DMS79 treated with DMSO at 0.1 percent for 48 hours (cell line): ENCODE measurements at places on chromosomes 11 and 22.

DNA sequence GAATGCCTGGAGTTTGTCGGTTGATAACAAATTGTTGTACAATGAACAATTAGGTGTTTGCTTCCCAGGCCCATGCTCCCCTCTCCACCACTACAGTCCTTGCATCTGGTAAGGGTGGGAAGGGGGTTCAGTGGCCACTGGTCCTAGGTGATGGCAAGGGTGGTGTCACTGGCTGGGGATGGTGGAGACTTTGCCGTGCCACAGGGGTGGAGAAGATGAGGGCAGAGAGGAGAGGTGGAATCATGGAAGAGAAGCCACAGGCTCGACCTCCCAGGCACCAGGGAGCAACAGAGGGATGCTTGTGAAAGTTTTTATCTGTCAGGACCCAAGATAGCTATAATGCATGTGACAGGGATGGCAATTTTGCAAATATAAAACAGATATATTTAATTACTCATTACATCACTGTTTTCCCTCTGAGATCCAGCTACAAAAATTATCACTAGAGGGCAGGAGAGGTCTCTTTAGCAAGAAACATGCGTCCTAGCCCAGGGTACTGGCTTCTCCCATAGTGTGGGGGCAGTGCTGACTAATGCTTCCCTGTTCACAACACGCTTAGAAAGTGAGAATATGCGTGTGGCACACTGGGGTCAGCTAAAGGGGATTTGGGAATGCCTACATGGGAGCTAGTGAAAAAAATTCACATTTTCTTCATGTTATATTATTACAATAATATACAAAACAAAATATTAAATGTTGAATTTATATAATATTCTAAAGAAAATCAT is 49.0 kb upstream of the AMPD3 start:
- DNase-seq: peak; percentile 80

DNA sequence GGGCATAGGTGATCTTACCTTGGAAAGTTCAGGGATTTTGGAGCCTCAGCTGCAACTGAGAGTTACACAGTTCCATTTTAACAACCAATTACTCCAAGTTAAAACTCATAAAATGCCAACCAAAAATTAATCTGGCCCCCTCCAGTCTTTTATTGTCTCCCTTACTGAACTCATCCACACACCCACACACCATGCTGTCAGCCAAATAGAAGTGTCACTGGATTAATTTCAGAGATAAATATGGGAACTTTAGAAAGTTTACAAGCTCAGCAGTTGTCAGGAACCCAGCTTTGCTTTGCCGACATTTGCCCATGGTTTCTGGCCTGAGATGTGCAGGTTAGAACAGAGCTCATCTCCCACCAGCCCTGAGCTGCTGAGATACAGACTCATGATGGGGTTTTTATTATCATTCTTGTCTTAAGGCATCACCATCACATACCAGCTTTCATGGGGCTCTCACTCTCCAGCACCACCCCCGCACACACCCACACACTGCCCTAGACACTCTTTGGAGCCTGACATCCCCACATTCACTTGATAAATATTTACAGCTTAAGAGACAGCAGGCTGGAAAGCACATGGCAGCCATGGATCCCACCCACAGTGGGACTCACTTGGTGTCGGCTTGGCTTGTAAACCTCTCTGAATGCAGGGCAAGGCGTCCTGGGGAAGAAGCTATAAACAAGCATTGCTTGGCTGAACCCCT is 23.7 kb upstream of the CTR9 start:
- DNase-seq: no peak

GRCh38 chr22:36252754-36253522 is at the start of gene APOL1:
Gene APOL1, plus strand, starts transcription at chr22:36253133. Its CDS starts 1,823 bp downstream, at chr22:36254956.
- peak; percentile 7 for DNase-seq

- DNase-seq: no peak
These were observed 651 bp upstream of the C11orf42 start for GRCh38 chr11:6204706-6205105.

DNA sequence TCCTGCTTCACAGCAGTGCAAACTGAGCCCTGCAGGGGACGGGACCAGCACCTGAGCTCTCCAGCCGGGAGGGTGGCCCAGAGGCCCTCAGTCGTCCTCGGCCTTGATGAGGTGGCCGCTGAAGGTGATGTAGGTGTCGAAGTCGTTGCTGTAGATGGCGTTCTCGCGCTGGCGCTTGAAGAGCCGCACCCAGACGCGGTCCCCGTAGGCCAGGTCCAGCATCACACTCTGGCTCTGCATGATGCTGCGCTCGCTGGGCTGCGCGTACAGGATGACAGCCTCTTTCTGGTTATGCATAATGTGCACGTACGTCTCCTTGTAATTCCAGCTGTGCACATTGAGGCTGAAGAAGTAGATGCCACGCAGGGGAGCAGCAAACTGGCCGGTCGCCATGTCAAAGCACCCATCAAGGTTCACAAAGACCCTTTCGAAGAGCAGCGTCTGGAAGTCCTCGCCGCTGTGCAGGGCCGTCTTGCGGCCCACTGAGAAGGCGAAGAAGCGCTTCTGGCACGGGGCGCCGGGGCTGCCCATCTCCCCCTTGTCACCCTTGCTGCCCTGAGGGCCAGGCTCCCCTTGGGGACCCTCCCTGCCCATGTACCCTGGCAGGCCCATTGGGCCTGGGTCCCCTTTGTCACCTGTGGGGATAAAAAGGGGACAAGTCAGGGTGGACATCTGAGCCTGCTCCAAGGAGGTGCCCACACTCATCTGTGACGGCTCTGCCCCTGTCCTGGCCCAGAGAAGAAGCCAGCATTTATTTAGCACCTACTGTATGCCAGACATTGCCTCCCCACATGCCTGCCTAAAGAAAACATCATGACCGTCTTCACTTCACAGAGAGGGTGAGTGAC is 5.7 kb downstream of the C1QTNF6 start:
- DNase-seq: no peak

DNA sequence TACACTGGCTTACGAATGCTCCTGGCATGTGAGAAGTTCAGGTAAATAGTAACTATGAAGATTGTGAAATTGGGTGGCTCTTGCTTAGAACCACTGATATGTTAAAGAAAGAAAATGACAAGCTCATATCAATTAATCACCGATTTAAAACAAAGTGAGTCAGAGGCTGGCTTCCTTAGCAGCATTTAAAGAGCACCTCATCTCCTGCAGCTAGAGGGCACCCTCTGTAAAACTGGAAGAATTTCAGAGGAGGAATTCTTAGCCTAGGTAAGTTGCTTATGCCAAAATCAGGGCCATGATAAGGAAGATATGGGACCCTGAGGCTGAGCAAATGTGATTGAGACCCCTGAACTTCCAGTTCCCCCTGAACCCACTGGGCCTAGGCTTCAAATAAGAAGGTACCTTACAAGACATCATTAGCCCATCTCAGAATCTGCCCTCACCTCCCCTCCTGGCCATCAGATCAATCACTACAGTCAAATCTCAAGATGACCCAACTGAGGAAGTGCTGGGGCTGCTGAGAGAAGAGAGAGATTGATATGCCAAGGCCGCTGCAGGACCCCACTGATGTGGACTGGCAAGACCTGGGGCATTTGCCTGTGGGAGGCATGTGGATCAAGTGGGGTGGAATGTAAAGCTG is 8.6 kb upstream of the CD3E start:
- DNase-seq: no peak

DNA sequence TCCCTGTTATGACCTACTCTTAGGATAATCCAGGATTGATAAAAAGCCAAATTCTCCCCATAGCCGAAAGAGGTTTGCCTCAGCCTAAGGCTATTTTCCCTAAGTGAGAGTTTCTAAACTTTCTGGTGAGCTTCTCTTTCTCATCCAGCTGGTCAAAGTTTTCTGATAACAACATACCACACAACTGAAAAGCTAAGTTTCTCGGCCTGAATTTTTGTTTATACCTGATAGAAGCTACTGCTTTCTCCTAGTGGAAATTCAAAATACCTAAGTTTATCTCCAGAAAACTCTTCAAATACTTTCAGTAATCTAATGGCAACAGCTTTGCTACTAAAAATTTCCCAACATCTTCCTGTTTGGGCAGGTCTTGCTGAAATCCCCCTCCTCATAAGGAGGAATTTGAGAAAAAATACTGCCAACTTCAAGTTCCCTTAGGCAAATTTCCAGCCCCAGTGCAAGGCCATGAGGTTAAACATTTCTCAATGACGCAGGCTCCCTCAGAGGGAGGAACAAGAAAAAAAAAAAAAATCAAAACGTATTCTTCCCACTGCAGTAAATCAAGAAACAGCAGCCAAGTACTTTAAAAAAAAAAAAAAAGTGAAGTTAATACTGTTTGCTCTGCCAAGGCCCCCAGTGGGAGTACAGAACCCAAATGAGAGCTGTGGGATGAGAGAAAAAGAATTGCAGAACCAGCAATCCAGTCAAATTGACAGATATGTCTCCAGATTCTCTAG is 127.0 kb downstream of the MRTFA start:
- DNase-seq: no peak
